NCI-H1417 treated with DMSO at 0.1 percent for 48 hours (cell line): ENCODE measurements at places on chromosomes 6 and 20.

- DNase-seq, result no peak
Measured at GRCh38 chr6:143742070-143742954, 64.5 kb downstream of the PHACTR2 start.

DNA sequence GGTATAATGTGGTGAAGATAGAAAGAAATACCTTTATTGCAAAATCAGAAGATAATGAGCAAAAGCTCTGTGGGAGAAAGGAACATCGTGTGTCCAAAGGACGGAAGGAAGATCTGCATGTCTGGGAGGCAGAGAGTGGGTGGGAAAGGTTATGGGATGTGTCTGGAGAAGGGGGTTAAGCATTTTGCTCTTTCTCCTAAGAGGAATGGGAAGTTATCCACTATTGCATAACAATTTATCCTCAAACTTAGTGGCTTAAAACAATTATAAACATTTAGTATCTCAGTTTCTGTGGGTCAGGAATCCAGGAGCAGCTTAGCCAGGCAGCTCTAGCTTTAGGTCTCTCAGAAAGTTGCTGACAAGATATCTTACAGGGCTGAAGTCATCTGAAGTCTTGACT, 229.1 kb upstream of the CITED2 start:
- DNase-seq, result no peak

- DNase-seq, result no peak
Measured at GRCh38 chr6:113031591-113032238, 684.6 kb downstream of the RFPL4B start.

GRCh38 chr20:3753098-3753497, 14.5 kb downstream of the ADISSP start:
- DNase-seq, result no peak

- no peak for DNase-seq
Measured at GRCh38 chr20:51128198-51128597, 105.3 kb upstream of the KCNG1 start.

DNA sequence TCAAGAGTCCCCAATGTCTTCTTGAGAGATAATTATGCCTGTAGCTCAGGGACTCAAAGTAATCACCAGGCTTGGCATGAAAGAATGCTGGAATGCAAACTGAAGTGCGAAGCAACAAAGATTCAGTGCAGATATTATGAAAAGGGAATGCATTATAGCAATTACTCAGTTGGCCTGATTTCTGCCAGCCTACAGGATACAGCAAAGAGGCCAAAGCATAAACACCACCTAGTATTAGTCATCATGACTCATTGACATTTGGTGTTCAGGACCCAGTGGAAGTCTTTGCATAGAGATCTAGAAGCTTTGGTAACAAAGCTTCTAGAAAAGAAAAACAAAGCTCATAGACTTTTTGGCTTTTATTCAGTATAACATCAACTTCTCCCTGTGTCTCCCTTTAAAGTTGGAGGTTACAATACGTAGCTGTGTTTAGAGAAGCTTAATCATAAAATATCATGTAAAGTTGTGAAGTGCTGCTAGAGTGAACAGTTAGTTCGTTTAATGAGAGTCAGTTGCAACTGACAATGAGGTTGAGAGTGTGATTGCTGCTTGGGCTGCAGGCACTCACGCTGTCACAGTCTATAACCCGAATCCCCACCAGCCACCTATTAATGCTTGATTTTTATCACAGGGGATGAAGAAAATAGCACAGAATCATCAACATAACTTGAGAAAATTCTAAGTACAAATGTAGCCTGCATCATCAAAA, 932.7 kb downstream of the TFAP2A start:
- no peak for DNase-seq

GRCh38 chr6:47520282-47520681, 42.7 kb downstream of the CD2AP start:
- DNase-seq, result no peak

DNA sequence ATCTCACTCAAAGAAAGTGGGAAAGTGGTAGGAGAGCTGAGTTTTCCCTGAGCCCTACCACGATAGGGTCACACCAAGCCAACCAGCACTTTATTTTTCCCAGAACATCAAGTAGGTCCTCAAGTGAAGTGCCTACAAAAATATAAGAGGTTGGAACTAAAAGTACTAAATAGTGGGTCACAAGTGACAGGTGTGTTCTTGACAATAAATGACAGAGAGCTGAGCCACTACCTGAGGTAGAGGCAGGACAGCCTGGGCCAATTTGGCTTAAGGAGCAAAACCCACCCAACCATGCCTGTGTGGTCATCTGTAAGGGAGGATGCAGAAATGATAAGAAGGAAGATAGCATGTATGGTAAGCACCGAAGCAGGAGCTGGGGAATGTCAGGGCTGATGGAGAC, 154.8 kb upstream of the SSTR4 start:
- DNase-seq, result no peak

- peak; percentile 27 for DNase-seq
Measured at GRCh38 chr6:122548281-122548680, 61.9 kb upstream of the PKIB start.

GRCh38 chr6:152484806-152485205, 152.4 kb downstream of the SYNE1 start:
- no peak for DNase-seq

DNA sequence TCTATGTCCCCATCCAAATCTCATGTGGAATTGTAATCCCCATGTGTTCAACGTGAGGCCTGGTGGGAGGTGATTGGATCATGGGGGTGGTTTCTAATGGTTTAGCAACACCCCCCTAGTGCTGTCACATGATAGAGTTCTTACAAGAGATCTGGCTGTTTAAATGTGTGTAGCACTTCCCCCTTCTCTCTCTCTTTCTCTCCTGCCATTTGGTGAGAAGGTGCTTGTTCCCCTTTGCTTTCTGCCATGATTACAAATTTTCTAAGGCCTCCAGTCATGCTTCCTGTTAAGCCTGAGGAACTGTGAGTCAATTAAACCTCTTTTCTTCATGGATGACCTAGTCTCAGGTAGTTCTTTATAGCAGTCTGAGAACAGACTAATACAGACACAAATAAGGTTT, 165.4 kb downstream of the OGFRL1 start:
- no peak for DNase-seq

GRCh38 chr20:55472704-55473103, 532.6 kb downstream of the CBLN4 start:
- no peak for DNase-seq

- no peak for DNase-seq
Measured at GRCh38 chr6:15495375-15495901, 167.4 kb downstream of the DTNBP1 start.

- DNase-seq, result no peak
Measured at GRCh38 chr6:145250436-145250835, 484.9 kb downstream of the EPM2A start.

DNA sequence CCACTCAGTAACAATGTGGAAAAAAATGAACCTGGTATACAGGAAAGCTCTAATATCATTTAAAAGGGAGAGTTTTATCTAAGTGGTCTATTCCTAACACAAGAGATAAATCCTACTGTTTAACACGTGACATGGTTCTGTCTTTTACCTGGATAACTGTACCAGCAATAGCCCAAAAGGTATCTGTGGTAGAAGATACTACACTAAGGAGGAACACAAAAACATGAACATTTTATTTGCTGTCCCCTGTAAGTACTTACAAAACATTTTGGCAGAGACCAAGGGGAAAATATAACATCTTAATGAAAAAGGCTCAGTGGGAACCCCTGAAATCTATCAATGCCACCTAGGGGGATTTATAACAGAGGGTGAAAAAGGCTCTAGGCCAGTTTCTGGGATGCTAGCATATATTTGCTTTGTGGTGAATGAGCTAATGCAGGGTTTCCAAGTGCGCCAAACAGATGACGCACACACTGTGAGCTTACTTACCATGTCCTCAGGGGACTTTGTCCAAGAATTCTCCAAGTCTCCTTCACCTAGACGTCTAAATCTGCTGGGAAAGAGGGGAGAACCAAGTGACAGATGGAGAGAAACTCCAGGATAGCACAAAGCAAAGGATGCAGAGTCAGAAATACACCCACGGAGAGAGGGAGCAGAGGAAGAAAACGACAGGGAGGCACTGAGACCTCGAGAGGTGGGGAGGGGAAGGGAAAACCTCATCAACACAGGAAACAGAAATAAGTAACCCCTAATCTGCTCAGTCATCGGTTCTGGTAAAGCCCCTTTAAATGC, 147.9 kb upstream of the PRND start:
- DNase-seq, result no peak

- DNase-seq, result no peak
Measured at GRCh38 chr6:104829183-104829958, 30.3 kb downstream of the HACE1 start.

DNA sequence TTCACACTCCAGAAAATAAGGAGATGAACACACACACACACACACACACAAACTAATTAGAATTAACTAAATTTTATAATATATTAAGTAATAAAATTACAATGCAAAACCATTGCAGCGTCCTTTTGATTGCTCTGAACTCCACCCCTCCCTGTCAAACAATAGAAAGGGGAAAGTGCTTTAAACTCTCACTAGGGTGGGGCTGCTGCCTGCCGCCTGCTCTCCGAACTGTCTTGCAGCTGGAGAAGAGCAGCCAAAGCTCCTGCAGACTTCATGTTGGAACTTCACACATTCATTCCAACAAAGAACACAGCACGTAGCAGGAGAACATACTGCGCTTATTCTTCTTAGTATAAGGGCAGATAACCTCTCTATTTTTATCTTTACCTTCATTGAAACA, 83.2 kb downstream of the GCLC start:
- no peak for DNase-seq

- DNase-seq, result no peak
Measured at GRCh38 chr6:23511817-23512216, 614.2 kb upstream of the NRSN1 start.

DNA sequence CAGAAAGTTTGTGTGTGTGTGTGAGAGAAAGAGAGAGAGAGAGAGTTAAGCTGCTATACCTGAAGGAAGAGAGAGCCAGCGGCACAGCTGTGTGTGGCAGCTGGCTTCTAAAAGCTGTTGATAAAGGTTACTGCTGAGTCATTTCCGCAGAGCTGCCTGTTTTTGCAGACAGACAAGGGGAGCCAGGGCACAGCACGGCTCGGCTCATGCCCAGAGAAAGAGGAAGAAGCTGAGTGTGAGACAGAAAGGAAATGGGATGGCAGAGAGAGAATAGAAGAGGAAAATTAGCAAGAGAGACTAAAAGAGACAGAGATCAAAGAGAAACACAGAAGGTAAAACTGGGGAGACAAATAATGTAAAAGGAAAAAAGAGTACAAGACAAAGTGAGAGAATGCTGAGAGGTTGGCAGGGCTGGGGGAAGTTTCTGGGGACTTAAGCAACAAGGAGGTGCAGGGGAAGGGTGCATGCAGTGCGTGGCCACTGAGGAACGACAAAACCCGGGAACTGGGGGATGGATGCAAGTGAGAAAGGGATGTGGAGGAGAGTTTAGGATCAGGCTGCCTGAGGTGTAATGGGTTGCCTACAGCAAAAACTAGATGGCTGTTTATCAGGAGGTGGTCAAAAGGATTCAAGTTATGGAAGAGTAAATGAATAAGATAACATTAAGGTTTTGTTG, 22.7 kb downstream of the HLA-A start:
- DNase-seq, result peak; percentile 74

DNA sequence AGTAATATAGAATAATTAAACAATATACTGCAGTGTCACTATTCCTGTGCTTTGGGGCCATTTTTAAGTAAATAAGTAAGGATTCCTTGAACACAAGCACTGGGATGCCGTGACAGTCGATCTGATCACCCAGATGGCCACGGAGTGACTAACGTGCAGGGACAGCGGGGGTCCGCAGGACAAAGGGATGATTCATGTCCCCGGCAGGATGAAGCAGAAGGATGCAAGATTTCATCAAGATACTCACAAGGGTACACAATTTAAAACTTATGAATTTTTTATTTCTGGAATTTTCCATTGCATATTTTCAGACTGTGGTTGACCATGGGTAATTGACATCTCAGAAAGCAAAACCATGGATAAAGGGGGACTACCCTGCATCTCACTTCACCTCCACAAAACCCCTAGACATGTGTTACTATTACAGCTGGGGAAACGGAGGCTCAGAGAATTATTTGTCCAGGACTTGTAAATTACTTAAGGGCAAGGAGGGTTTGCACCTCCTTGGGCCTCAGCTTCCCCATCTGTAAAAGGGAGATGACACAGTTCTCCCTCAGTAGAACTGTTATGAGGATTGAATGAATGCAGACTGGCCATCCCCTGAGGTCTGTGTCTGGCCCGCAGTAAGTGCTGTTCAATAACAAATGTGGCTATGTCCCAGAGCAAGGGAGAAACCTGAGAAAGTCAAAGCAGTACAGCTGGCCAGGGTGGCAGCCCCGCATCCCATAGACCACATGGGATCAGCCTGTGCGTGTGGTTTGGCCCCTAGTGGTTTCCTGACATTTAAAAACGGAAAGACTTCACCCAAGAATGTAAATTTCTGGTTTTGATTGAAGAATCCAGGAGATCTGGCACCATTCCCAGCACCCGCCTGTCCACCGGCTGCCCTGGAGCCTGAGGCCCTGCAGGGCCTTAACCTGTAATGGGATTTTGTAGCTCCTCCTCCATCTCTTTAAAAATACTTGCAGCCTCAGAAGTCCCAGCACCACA, 235.5 kb downstream of the BMP7 start:
- no peak for DNase-seq

DNA sequence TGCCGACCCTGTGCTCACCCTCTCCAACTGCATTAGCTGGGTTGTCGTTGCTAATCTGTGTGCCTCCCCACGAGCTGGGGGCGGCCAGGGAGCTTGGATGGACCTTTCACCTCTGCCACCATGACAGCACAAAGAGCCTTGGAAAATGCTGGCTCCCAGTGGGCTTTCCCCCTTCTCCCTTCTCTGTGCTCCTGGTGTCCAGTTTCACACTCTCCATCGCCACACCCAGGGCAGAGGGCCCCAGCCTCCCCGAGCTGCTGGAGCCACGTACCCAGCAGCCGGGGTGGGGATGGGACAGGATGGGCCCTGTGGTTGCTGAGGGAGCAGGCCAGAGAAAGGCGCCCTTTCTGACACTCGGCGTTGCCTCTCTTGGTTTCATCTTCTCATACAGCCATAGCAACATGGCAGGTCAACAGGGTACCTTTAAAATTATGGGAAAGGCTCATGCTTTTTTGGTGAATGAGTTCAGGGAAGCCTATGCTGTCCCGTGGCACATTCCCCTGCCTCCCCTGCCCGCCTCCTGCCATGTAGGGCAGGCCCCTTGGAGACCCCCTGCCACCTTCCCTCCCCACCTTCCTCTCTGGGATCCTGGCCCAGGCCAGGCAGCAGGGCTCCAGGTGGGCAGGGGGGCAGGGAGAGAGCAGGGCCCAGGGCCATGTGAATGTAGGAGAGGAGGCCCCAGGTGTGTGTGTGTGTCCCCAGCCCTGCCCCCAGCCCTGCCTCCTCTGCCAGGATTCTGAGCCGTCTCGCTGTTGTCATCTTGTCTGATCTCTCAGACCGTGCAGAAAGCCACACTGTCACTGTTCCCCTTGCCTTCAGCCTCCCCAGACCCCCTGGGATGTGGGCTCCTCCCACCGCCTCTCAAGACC, 85.2 kb upstream of the CCDC167 start:
- no peak for DNase-seq

GRCh38 chr6:38034274-38034914, 214.9 kb downstream of the ZFAND3 start:
- no peak for DNase-seq

GRCh38 chr20:51037532-51038115, 14.7 kb upstream of the KCNG1 start:
- DNase-seq, result no peak

- no peak for DNase-seq
Measured at GRCh38 chr6:53103993-53104675, 38.9 kb downstream of the FBXO9 start.
